ENCODE measurements at places on chromosomes 16 and 17.

DNA sequence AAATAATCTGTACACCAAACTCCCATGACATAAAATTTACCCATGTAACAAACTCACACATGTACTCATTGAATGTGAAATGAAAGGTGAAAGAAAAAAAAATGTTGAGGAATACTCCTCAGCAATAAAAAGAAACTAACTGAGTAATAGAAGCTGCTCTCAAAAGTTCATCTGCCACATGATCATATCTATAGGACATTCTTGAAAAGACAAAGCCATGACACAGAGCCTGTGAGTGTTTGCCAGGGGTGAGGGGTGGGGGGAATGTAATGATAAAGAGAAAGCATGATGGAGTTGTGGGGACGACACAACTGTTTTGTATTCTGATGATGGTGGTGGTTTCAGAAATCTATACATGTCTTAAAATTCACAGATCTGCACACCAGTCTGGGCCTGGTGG is 52.2 kb upstream of the TMC5 start:
- DNase-seq: no peak

DNA sequence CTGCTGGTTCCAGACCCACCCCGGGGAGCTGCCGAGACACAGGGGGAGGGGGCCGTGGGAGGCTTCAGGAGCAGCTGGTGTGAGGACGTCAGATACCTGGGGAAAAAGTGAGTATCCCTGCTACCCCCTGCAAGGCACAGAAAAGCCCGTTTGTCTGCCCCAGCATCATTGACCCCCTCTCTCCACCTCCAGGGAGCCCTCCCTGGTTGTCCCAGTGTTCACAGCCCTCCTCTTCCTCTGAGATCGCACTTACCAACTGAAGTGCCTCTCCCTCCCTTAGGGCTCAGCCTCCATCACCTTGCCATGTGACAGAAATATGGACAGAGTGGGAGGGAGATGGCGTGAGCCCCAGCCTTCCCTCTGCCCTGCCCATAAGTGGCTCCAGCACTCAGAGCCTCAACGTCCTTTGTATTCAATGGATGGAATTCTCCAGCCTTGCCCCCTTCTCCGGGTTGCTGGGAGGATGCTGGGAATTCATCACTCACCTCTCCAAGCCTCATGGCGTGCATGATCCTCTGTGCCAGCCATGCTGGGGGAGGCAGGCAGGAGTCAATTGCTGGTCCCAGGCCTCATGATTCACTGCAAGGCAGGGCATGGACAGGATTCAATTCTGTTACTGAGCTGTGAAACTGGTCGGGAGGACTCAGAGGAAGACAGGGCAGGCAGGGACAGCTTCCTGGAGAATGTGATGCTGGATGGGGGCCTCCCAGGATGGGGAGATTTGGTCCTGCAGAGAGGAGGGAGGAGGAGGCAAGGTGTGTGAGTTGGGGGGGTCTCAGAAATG is 14.6 kb downstream of the SPNS3 start:
- no peak for DNase-seq

DNA sequence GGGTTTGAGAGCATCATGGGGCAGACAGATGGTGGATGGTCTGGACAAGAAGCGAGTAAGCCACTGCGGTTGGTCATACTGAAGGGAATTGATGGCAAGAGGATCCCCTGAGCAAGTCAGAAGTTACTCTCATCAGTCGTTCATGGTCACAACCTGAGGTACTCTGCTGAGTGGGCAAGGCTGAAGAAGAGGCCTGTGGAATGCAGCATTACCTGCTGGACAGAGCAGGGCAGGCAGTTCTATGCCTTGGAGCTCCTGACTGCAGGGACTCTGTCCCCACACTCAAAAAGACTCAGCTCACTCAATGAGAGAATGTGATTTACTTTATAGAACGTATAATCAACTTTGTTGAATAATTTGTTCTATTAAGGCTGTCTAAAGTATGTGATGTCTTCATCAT is 28.3 kb downstream of the ALDH3A2 start:
- no peak for DNase-seq

DNA sequence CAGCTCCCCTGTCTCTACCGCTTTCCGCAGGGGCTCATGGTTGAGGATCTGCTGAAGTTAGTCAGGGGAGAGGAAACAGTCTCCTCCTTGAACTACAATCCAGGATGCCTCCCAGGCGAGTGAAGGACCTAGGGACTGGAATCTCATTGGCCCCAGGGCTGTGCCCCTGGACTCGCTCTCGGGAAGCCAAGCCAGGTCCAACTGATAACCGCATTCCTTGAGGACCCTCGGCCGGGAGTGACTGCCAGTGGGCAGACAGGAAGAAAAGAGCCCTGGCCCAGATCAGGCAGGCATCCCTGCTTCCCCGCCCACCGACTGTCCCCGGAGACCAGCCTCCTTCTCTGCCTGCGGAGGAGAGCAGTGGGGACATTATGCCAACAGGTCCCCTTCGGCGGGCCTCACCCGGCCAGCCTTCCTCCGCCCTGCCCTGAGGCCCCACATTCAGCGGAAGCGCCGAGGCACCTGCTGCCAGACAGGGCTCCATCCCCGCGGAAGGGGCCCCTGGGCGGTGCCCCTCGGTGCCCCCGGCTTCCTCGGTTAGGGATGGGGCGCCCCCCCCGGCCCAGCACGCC is 776 bp downstream of the LRRC75A start:
- DNase-seq: no peak

- DNase-seq: no peak
Observed at GRCh38 chr16:88356124-88356726, 26.5 kb upstream of the ZNF469 start.

GRCh38 chr17:38748149-38748891 is at the start of gene PCGF2:
Gene PCGF2, minus strand, starts transcription at chr17:38748336. Its CDS starts 7,934 bp downstream, at chr17:38740402.
- DNase-seq: no peak

GRCh38 chr16:7363422-7364417 is 31.1 kb downstream of the RBFOX1 start:
- DNase-seq: no peak

GRCh38 chr17:12021623-12022140 is 1.0 kb downstream of the MAP2K4 start:
- no peak for DNase-seq

- no peak for DNase-seq
Observed at GRCh38 chr17:41772218-41772585, 14.3 kb downstream of the JUP start.

Measured in effector memory CD4-positive, alpha-beta T cell (primary cell).